Choroid plexus epithelial cell (primary cell): ENCODE measurements at places on chromosomes 6 and 20.

- DNase-seq: no peak
Observed at GRCh38 chr6:55839080-55839479, 36.3 kb downstream of the BMP5 start.

GRCh38 chr6:105087571-105088211, 92.1 kb downstream of the POPDC3 start:
- DNase-seq: peak; percentile 82

- no peak for DNase-seq
Observed at GRCh38 chr20:57540890-57541580, 16.1 kb upstream of the CTCFL start.

GRCh38 chr6:18432180-18432579, 45.0 kb downstream of the RNF144B start:
- peak; percentile 84 for DNase-seq

DNA sequence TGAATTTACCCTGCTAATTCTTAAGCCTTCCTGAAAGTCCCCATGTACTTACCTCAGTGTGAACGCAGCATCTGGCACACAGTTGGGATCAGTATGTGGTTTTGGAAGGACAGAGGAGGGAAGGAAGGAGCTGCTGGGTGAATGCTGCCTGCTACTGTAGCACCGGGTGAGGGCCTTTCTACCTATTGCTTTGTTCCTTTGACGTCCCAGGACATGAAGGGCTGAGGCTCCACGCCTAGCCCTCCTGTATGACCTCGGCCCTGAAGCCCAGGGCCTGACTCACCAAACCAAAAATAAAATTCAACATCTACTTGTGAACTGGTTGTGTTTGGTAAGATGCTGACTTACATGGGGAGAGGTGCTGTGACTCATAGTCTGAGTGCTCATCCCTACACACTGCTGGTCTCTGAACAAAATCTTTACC, 51.1 kb downstream of the ARID1B start:
- peak; percentile 87 for DNase-seq

- DNase-seq: peak; percentile 50
Observed at GRCh38 chr20:1377984-1378734, 14.7 kb downstream of the FKBP1A start.

DNA sequence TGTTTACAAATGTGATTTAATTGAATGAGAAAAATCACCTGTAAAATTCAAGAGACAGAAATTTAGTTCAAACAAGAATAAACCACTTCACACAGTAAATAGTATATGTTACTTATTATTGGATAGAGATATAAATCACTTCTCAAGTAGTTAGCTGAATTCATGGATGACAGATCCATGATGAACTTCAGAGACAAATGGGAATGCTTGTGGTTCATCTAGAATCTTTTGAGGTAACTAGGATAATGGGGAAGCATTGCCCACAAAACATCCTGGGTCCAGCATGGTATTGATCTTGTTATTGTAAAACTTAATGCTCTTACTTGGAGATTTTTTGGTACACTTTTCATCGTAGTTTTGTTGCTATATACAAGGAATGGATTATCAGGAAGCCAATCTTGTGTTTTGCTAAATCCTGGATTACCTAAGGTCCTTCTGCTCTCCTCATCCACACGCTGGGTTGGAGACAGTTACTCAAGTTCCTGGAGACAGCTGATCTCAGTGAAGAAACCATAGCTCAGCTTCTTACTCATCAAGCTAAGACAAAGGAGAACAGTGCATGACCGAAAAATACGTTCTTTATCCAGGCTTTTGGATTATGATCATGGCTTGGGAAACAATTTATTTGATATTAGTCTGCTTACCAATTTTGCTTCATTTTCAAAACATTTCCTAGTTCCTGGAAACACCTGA, 142.5 kb upstream of the PREP start:
- DNase-seq: peak; percentile 5

- no peak for DNase-seq
Observed at GRCh38 chr6:153942361-153942760, 96.7 kb upstream of the OPRM1 start.
